ENCODE measurements at places on chromosomes 5 and 9.

DNA sequence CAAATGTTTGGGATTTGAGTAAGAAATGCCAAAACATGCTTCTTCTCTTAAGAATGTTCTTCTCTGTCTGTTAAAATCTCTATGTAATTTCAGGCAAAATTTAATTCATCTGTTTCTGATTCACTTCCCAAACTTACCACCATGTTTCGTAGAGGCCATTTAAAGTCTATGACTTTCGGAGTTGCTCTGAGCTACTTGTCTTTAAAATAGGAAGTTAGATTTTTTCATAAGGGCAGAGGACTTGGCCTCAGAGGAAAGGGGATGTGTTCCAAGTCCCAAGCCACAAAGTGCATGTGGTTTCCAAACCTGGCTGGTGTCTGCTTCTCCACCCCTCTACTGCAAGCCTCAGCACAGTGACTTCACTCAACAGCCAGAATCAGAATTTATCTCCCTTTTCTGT is 111.3 kb upstream of the ADRA1B start:
- DNase-seq, result no peak

GRCh38 chr9:137116728-137117127 is 2.2 kb upstream of the DPP7 start:
- no peak for DNase-seq

DNA sequence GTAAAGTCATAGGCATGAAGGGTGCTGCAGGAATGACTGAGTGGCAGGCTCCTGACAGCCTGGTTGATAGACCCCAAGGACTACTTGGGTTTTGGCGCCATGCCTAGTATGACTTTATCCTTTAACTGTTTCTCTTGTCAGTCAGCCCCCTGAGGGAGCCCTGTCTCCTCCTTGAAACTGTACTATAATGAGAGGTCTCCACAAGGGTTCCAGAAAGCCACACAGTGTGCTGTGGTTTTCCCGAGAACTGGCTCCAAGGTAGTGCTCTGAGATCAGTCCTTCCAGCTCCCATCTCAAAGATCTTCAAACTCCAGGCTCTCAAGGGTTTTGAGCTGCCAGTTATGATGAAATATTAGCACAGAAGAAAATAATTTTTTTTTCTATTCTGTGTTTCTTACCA is 26.7 kb upstream of the TNC start:
- no peak for DNase-seq

DNA sequence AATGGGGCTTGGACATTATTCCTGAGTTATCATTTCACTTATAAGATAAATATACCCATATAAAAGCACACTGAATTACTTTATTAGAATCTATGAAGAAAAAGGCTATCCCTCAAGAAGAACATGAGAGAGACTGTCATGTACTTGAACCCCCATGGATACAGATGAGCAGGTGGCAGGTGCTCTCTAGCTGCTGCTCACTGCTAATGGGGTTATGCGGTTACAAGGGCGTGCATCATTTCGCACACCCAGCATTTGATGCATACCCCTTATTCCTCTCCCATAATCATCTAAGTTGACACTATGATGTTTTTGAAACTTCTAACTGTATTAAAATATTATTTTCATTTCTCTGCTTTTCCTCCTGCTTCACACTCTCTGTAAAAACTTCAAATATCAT is 16.4 kb downstream of the ITK start:
- no peak for DNase-seq

GRCh38 chr5:115661101-115661500 is 35.3 kb upstream of the TMED7 start:
- no peak for DNase-seq

DNA sequence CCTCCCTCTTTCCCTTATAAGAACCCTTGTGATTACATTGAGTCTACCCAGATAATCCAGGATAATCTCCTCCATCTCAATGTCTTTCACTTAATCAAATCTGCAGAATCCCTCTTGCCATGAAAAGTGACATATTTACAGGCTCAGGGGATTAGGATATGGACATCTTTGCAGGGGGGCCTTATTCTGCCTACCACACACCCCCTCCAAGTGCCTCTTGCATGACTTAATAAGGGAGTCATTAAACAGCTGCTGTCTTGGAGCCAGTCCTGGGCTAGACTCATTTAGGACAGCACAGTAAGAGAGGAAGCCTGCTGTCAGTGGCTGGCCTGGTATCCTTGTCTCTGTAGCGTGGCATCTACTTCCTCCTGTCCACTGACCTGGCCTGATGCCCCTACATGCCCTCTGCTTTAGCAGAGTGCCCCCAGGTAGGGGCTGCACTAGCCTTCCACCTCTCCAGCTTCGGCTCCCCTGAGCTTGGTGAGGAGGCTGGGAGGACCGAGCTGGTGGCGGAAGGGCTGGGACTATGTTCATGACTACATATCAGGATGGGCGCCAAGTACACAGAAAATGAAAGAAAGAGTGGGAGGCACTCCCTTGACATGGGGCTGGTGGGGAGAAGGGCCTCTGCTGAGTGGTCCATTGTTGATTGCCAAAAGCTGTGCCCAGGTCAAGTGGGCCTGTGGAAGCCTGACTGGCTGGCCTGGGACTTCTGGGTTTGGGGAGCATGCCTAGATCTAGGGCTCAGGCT is 17.2 kb downstream of the ENHO start:
- DNase-seq, result no peak

DNA sequence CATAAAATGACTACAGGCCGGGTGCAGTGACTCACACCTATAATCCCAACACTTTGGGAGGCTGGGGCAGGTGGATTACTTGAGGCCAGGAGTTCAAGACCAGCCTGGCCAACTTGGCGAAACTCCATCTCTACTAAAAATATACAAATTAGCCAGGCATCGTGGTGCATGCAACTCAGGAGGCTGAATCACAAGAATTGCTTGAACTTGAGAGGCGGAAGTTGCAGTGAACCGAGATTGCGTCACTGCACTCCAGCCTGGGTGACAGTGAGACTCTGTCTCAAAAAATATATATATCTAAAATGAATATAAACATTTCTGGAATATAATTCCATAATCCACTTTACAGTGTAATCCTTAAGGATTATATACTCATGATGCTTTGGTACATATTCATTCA is 66.5 kb downstream of the TEX10 start:
- no peak for DNase-seq

DNA sequence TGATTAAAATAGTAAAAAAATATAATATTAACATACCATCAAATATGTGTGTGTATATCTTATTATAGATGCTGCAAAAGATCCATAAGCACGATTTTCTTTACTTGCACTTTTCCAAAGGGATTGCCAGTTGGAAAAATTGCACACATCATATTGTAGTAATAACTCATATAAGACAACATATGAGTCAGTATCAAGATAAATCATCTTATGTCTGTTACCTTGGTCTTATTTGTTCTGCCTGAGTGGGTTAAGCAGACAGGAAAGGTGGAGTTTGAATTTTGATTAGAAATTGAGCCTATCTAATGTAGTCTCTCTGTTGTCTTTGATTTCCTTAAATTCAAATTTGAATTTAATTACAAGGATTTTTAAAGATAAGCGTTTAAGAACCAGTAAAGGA is 24.6 kb downstream of the LYSMD3 start:
- DNase-seq, result no peak

DNA sequence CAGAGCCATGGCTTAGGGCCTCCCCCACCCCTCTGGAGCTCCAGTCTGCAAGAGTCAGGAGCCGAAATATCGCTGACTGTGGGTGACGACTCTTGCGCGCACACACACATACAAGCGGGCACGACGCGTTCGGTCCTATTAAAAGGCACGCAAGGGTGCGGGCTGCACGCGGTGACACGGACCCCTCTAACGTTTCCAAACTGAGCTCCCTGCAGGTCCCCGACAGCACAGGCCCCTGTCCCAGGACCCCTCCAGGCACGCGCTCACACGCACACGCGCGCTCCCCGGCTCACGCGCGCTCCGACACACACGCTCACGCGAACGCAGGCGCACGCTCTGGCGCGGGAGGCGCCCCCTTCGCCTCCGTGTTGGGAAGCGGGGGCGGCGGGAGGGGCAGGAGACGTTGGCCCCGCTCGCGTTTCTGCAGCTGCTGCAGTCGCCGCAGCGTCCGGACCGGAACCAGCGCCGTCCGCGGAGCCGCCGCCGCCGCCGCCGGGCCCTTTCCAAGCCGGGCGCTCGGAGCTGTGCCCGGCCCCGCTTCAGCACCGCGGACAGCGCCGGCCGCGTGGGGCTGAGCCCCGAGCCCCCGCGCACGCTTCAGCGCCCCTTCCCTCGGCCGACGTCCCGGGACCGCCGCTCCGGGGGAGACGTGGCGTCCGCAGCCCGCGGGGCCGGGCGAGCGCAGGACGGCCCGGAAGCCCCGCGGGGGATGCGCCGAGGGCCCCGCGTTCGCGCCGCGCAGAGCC is at the start of gene GRIN1:
Gene GRIN1 (plus strand): TSS at position 433 of the 746 bp plus-strand sequence. CDS start 333 bp downstream, outside the sequence.
- DNase-seq, result no peak

DNA sequence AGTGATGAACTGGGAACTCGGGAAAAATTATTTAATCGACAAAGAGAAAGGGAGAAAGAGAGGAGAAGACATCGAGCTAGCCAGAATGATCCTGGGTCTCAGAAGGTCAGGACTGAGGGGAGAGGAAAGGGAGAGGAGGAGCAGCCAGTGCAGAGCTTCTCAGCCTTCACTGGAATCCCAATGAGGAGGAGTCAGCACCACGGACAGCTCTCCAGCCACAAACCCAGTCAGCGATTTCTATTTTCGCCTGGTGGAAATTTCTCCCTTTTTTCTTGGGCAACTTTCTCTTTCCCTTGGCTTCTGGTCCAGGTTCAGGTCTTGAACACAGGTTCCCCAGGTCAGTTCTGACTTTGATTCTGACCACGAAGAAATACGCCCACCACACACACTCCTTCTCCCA is 1.6 kb upstream of the BRINP1 start:
- peak; percentile 75 for DNase-seq

DNA sequence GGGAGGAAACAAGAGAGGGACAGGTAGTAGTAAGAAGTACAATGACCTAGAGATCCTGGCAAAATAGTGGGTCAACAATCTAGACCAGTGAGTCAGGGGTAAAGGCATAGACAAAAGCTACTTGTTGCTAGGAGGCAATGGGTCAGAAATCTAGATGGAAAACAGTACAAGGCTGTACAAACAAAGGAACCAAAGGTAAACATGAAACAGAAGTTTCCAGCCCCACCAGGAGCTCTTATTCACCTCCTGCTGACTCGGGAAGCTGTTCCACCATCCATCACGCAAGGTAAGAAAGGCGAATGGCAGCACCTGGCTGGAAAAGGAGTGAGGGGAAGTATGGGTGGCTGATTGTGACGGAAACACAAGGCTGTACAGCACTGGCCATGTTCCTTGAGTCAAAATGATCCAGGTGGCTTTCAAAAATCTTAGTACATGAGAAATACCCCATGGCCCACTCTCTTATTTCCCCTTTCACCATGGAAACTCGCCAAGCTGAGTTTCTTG is 70.5 kb upstream of the RAI14 start:
- no peak for DNase-seq

DNA sequence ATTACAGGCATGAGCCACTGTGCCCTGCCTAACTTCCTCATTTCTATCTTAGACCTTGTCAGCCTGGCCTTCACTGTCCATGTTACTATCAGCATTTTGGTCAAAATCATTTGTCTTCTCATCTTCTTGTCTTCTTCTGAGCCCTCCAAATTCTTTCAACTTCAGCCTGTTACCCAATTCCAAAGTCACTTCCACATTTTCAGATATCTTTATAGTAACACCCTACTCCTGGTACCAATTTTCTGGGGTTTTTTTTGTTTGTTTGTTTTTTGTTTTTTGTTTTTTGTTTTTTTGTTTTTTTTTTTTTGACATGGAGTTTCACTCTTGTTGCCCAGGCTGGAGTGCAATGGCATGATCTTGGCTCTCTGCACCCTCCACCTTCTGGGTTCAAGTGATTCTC is 90.3 kb upstream of the LARP1 start:
- no peak for DNase-seq

DNA sequence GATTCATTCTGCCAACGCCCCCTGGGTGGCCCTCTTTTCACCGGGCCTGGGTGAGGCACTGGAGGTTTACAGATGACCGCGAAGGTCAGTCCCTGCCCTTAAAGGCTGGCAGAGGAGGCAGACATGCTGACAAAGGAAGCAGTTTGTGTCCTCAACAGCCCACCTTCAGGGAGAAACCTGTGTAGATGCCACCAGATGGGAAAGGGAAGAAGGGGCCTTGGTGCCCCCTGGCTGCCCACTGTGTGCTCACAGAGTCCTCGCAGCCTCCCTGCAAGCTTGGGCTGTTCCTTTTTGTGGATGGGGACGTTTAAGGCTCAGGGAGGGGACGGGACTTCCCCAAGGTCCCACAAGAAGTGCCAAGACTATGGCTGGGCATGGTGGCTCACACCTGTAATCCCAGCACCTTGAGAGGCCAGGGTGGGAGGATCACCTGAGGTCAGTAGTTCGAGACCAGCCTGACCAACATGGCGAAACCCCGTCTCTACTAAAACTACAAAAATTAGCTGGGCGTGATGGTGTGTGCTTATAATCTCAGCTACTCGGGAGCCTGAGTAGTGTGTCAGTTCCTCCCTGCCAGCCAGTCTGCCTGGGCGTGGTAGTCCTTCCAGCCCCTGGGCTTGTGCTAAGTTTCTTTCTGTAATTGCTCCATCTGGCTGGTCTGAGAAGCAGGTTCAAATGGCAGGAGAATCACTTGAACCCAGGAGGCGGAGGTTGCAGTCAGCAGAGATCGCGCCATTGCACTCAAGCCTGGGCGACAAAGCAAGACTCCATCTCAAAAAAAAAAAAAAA is 36.2 kb downstream of the NEK6 start:
- DNase-seq, result no peak

DNA sequence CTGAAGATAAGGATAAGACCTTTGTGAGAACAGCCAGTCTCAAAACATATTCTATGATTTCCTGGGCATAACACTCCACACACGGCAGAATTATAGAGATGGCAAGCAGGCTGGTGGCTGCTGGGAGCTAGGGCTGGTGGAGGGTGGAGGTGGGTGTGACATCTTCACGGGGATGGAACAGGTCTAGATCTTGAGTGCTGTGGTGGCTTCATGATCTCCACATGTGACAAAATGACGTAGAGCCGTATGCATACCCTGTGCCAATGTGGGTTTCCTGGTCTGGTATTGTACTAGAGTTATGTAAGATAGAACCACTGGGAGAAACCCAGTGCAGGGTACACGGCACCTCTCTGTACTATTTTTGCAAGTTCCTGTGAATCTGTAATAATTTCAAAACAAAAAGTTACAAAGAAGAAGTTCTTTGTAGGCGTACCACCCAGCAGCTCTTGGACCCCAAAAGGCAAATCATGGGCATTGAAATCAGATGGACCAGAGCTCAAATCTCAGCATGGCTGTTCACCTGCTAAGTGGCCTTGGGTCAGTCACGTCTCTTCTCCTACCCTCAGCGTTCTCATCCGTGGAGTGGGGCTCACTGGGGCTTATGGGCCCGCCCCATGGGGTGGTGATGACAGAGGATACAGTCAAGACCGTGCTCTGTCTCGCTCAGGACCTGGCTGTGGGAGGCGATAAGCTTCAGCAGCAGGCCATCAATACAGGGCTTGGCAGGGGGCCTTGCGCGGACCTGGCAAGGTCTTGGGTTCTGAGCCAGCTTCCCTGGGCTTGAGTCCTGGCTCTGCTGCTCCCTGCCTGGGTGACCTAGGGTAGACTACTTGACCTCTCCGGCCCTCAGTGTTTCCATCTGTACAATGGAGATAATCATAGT is 74.7 kb upstream of the UNC5A start:
- DNase-seq, result no peak

- no peak for DNase-seq
Observed at GRCh38 chr9:78101247-78101646, 69.6 kb upstream of the GNAQ start.

All from neural crest cell (in vitro differentiated cells).